ENCODE measurements at places on chromosomes 2 and 18.

- no peak for DNase-seq
These were observed 17.1 kb downstream of the PRKD3 start for GRCh38 chr2:37307500-37307899.

DNA sequence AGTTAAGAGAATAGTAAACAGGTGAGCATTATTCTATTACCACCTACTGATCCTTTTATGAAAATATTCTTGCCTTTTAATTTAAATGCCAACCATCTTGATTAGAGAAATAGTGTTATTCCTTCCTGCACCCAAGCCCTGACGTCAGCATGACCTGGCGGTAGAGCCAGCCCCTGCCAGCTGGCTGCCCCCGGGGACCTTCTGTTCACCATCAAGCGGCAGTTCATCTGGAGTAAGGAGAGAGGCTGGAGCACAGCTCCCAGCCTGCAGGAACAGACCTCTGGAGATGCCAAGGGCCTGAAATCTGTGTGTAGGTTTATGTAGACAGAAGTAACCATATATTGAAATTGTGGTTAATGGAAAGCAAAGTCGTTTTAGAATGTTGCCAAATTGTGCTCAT, 171.8 kb downstream of the GBX2 start:
- no peak for DNase-seq

DNA sequence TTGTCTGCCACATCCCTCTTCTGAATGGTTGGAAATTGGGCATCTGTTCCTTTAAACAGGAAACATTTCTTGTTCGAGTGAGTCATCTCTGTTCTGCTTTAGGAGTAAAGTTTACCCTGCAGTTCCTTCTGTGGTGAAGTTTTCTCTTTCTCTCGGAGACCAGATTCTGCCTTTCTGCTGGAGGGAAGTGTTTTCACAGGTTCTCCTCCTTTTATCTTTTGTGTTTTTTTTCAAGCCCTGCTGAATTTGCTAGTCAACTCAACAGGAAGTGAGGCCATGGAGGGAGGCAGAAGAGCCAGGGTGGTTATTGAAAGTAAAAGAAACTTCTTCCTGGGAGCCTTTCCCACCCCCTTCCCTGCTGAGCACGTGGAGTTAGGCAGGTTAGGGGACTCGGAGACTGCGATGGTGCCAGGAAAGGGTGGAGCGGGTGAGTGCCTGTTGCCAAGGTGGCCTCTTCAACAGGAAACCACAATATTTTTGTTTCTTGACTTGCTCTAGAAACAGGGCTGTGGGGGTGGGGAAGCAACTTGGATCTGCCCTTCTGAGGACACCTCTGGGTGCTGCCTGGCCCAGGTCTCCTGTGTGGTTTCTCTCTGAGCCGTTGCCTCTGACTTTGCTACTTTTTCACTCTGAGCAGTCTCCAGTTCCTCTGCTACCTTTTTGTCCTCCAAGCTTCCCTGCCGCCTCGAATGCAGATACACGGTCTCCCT, 2.2 kb upstream of the CASP8 start:
- DNase-seq: peak; percentile 55

- no peak for DNase-seq
These were observed 103.4 kb downstream of the ALPK2 start for GRCh38 chr18:58525517-58525916.

- DNase-seq: no peak
These were observed 357.6 kb upstream of the CWC22 start for GRCh38 chr2:180364719-180365118.

DNA sequence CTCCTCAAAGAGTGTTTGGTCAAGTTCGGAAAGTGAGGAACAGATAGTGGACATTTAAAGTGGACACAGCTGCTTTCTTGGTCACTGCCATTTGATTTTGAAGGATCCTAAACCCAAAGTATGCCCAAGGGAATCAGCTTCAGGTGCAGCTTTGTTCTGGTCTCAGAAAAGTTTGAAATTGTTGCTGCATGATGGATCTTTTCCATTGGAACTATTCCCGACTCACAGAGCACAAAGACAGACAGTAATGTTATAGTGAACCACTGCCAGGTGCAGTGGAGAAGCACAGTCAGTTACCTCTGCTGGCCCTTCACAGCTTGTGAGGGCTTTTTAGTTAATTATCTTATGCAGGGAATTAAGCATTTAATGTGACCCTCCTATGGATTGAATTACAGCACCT, 301.7 kb downstream of the PHLPP1 start:
- DNase-seq: no peak

- no peak for DNase-seq
These were observed 128.9 kb upstream of the SIX2 start for GRCh38 chr2:45137966-45138695.

DNA sequence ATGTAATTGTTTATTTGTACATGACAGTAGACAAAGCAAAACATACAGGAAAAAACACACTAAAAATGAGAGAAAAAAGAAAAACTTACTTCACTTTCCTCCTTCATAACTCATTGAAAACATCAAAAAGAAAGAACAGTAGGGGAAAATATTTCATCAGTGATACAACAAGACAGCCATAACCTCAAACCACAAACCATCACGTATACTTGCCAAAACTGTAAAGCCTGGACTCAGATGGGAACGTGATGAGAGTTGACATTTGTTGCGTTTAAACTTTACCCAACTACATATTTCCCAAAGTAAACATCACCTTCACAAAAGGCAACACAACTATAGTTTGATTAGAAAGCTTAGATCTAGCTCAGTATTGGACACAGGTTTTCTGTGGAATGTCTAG, 278.2 kb upstream of the COL3A1 start:
- no peak for DNase-seq
